ENCODE measurements at places on chromosomes 7 and 10.

DNA sequence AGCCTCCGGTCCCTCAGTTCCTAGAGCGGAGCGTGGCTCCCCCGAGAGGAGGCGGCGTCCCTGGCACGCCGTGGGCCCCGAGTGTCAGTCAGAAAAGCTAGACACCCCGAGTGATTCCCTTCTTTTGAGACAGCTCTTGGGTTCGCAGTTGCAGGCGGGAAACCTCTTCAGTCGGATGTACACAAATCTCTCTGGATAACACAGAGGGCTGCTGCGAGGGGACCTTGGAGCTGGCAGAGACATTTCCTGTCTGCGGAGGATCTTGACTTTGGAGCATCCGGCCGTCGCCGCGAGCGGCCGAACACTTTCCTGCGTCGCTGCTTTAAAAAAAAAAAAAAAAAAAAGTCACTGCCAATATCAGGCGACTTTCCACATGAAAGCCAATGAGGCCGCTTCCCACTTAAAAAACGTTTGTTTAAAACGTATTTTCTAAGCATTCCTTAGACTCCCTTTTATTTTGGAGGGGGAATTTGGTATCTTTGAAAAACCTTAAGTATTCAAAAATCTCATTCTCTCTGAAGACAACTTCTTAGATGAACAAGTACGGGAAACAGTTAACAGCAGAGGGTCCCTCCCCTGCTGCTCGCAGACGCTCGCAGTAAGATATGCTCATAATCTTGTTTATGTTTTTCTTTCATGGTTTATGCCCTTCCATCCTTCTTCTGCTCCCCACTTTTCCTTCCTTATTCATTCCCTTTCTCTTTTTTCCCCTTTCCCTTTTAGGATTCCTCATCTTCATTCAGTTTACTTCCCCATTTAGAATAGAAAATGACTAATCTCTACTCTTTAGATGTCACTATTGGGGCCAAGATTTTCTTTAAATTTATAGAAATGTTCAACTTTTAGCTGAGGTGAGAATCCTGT lies 10.0 kb downstream of the HHEX start:
- DNase-seq = peak; percentile 46

- no peak for DNase-seq
Measured at GRCh38 chr10:85604884-85605283, 761.7 kb downstream of the GRID1 start.

- no peak for DNase-seq
Measured at GRCh38 chr7:15433151-15433550, 128.7 kb downstream of the AGMO start.

DNA sequence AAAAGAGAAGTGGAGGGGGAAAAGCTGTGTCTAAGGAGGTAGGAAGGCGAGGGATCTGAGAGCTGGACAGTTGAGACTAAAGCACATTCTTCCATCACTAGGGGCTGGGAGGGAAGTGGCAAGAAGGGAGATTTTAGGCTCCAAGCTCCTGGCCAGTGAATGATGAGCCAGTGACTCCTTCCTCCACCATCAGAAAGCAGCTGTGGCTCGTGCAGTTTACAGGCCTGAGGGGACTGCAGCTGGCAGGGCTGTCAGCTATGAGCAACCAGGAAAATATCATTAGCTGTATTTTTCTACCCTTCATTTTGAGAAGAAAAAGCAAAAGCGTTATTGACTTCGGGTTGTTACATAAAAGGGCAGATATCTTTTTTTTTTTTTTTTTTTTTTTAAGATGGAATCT lies 60.7 kb downstream of the GPAM start:
- DNase-seq = no peak

GRCh38 chr7:20164425-20165145 lies 52.6 kb downstream of the MACC1 start:
- no peak for DNase-seq

GRCh38 chr7:122467661-122468449 lies 163.3 kb upstream of the FEZF1 start:
- no peak for DNase-seq

- no peak for DNase-seq
Measured at GRCh38 chr10:103514244-103514643, 20.7 kb downstream of the NEURL1 start.

- no peak for DNase-seq
Measured at GRCh38 chr10:6794441-6794840, 214.4 kb upstream of the PRKCQ start.

DNA sequence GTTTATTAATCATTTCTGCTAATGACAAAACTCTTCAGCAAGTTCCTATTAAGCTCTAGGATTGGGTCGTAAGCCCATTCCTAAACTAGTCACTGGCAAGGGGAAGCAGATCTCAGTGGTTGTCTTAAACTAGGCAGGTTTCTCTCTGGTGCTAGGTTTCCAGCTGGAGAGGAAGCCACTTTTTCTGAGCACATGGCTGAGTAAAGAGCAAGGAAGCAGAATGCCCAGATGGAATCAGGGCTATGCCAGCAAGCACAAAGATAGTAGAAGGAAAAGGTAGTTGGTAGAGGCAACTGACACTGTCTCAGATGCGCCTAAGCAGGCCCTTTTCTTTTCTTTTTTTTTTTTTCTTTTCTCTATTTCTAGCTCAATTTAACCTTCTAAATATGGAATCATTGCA lies 224.9 kb downstream of the EXOC4 start:
- DNase-seq = no peak
